Activated T-cell treated with anti-CD3 and anti-CD28 coated beads, Interleukin-2, amount 50 U/mL, for 1 hour (primary cell): ENCODE measurements at places on chromosomes 5 and 9.

- no peak for DNase-seq
Observed at GRCh38 chr9:110157823-110158664, 49.9 kb downstream of the C9orf152 start.

DNA sequence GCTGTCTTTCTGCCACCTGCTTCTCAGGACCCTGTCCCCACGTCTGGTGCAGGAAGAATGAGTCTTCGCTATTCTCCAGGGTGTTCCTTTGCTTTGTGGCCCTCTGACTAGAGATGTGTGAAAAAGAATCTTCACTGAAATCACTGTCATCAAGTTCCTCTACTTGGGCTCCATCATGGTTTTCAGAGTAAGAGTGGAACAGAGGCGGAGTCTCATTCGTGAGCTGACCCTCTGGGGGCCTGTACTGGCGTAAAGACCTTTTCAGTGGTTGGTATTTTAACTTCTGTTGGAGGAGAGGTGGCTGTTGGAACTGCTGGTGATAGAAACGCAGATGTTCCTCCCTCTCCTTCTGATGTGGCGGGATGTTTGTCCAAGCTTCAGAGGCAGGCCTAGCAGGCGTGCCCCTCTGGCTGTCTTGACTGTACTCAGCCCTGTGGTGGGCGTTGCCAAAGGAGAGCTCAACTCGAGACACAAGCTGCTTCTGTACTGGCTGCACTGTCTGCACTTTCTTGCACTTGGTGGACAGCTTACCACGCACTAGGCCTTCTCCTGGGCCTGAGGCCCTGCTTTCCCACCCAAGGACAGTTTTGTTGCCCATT lies 72.0 kb downstream of the KIF24 start:
- DNase-seq = no peak

GRCh38 chr5:129445379-129445778 lies 14.7 kb upstream of the ADAMTS19 start:
- DNase-seq = no peak

- no peak for DNase-seq
Observed at GRCh38 chr9:27339661-27340284, 42.8 kb upstream of the EQTN start.

GRCh38 chr9:134412298-134412711 lies 86.0 kb downstream of the RXRA start:
- DNase-seq = no peak

DNA sequence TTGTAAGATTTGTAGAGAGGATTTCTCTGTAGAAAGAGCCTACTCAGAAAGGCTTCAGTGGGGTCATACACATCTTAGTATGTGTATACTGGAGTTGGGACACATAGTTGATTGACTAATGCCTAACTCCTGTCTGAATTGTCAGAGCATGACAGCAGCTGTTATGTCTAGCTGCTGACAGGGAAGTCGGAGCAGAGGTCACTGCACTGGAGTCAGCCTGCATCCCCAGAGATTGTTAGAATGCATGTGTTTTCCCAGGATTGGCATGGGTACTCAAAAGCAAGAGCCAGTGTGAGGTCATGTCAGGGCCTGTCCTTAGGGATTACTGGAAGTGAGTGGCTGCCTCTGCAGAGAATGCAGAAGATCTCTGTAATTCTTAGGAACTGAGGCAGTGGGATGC lies 82.7 kb downstream of the ITGA1 start:
- DNase-seq = no peak

DNA sequence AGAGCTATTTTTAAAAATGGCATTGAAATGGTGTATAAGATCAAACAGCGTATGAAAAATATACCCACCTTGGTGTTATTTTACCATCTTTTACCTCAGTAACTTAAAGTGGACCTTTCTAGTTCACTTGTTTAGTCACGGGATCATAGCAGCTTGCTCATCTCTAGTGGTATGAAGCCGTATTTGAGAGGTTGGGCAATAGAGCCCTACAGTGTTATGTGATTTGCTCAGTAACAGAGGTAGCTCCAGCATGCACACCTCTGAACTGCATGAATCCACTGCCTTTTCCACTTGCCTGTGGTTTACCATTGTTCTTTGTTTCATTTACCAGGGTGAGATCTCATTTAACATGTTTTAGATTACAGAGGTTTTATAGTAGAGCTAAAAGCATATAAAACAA lies 134.4 kb downstream of the ATG10 start:
- no peak for DNase-seq

- DNase-seq = no peak
Observed at GRCh38 chr5:77498952-77499351, 6.8 kb upstream of the WDR41 start.

DNA sequence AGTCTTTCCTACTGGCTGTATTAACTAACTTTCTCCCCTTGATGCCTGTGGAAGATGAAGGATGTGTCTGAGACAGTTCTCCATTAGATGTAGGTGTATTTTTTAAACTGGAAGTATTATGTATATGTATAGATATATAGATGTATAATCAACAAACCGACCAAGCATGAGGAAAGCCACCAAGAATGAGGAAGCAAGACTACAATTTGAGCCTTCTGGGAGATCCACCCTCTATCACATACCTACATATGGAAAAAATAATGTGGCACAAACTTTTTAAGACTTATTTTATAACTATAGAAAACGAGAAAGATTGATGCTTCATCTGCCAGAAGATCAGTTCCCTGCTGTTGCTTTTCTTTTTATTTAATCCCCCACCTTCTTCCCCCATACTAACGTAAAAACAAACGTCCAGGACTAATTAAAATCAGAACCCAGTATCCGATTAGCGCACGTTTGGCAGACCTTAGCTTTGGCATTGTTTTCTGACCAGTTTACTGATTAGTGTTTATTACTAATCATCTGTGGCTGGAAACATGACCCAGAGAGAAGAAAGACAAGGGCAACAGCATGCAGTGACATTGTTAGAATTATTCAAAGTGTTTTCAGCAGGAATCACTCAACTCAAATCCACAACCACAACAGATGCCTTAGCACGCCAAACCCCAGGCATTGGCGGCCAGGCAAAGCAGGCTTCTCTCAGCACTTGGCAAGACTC lies 490.2 kb downstream of the EBF1 start:
- DNase-seq = no peak

DNA sequence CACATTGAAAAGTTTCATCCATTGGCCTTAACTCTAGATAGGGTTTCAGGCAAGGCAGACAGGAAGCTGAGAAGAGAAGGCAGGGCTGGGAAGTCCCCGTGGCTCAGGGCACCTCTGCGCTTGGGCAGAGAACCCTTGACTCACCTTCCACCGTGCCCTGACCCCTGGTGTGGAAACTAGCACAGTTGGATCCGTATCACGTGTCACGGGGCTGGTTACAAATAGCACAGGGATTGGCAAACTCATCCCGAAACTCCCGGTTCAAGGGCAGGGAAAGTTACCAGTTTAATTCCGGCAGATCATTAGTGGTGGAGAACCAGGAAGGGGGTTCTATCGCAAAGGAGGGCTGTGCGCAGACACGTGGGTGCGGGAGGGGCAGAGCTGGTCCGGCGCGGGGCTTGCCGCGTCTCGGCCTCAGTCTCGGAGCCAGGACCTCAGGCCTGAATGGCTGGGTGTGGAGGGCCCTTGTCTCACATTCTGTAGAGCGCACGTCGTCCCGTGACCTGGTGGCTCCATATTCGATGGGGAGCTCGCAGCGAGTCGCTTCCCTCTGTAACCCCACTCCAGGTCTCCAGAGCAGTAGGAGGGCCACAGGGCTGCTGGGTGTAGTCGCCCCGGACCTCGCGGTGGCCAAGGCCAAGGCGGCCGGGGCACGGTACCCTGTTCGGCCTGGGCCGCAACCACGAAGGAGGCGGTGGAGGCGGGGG lies 771 bp upstream of the TMEM171 start:
- DNase-seq = no peak

GRCh38 chr9:33125871-33126823 lies 41.0 kb downstream of the B4GALT1 start:
- DNase-seq = no peak

GRCh38 chr9:72509053-72509452 lies 12.4 kb upstream of the TMC1 start:
- DNase-seq = no peak

DNA sequence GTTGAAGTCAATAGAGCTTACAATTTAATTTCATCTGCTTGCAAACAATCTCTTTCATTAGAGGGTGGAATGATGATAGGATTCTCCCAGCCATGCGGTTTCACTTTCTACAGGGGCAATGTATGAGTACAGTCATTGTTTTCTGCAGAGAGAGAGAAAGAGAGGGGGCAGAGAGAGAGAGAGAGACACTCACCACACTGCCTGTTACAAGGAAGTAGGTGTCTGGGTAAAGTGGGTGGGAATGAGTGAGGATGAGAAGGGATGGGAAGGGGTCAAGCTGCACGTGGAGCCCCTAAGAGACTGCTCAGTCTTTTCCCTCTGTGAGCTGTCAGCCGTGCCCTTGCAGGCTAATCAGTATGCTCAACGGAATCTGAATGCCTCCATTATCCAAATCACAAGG lies 454.3 kb downstream of the KDM4C start:
- no peak for DNase-seq

DNA sequence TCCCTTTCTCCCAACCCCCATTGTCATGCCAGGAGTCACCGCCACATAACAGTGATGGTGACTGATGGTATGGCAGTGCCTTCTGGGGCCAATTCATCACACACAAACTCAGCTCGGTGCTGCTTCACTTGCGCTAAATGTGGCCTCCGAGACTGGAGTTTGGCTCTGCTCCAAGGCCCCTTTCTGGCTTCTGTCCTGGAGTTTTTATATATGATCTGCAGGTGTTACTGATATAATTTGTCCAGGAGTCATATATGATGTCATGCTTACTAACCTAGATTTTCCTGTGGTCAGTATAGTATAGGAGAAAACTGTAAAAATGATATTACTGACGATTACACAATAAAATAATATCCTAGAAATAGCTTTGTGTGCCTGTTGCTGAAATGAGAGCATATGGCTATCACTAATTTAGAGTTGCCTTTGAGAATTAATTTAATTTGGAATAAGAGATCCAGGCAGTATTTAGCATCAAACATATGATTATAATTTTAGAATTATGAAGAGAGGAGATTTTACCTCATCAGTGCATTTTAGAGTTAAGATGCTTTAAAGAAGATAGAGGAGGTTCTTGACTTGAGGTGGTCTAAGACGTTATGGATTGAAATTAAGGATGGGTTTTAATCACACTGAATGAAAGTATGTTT lies 334.1 kb upstream of the CD180 start:
- DNase-seq = no peak

DNA sequence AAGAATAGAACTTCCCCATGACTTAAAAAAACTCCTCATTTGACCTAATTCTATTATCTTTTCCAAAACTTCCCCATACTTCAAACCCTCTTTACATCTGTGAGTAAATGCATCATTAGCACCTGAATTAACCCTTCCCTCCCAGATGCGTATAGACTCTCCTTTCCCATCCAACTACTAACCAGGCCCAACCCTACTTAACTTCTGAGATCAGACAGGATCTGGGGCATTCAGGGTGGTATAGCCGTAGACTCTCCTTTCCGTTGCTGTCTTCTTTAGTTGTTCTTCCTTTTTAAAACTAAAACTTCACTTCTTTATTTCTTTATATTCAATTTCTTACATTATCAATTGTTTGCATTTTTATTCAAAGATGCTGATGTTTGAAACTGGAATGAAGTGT lies 165.2 kb downstream of the SLCO4C1 start:
- DNase-seq = no peak

GRCh38 chr5:100676817-100677631 lies 141.8 kb downstream of the FAM174A start:
- no peak for DNase-seq

DNA sequence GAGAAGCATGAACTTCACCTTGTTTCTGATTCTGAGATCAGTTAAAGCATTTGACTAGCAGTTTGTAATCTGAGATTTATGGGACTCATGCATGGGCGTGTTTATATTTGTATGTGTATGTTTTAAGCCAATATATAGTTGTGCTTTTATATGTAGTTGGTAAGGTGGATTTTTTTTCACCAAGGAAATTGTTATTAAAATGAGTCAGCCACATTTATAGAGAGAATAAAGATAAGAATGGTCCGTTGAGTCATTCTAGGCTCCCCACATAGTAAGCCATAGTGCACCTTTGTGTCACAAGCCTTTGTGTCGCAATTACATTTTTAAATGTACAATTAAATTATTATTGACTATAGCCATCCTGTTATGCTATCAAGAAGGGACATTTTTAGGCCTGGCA lies 89.0 kb downstream of the NLN start:
- DNase-seq = no peak

DNA sequence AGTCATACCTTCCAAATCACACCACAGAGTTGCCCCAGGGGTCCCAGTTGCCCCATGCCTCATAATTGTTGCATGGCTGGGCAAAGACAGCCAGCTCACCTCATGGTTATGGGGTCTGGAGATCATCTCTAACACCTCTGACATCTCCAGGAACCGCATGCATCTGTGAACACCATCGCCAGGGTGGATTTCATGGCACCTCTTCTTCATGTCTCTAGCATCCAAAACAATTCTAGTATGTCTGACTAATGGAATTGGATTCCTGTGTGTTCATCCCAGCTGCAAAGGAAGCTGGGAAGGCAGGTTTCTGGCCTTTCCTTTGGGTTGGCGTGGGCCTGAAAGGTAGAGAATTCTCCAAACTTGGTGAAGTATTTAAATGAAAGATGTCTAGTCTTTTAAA lies 122.3 kb upstream of the ABCA1 start:
- DNase-seq = no peak

DNA sequence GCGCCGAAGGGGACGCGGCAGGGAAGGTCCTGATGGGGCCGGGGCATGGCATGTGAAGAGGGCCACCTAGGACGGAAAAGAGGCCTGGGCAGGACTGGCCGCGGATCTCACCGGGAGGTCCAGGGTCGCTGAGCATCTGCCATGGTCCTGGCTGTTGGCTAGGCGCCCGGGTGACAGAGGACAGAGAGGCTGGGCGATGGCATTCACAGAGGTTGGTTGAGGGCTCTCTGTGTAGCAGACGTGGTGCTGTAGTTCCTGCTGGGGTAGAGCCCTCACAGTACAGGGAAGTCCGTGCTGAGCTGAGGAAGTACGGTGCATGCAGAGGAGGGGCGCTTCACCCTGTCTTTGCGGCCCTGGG lies 427 bp downstream of the PCYOX1L start:
- DNase-seq = no peak

DNA sequence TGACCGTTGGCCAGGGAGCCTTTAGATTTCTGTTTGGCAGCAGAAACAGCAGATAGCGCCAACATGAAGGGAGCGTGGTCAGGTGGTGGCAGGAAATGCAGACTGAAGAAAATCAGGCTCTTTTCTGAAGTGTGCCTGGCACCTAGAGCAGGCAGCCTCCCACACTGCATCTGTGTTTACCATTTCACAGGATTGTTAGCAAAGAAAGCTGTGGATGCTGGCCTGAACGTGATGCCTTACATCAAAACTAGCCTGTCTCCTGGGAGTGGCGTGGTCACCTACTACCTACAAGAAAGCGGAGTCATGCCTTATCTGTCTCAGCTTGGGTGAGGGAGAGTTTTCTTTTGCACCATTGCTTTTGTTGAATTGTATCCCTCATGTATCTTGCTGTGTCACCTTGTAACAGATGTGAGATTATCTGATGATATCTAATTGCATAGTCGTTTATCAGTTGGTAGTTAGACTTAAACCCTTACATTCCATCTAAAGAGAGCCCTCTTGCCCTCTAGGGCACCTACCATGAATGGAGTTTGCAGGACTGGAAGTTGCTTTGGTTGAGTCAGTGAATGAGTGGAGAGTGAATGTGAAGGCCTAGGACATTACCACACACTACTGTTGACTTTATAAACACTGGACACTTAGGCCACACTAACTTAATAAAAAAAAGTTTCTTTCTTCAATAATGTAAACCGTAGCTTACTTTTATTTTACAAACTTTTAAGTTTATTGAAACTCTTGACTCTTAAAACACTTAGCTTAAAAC lies 42.8 kb downstream of the ACO1 start:
- DNase-seq = no peak
